Breast epithelium (tissue), 4 donors: ENCODE measurements at places on chromosomes 3 and 15. TPM values are rescaled to one million over a fixed set of nuclear protein-coding genes. Genes with fewer than 3 reads are reported as not detected.

RBM6 gene
- 92.2 TPM for total RNA-seq

PPP2R3A gene
- 20.6 TPM for total RNA-seq

MIX23 gene
- 15.0 TPM for total RNA-seq

IL17RD gene
- total RNA-seq: 31.0 TPM

GOLGA6C gene
- not detected for total RNA-seq

GABRR3 gene
- total RNA-seq: not detected

CLEC3B gene
- total RNA-seq: 55.7 TPM

ATP13A5 gene
- total RNA-seq: 4.5 TPM

GRCh38 chr15:29420188-29420587, 150.6 kb upstream of the NSMCE3 start:
- DNase-seq: no peak

DNA sequence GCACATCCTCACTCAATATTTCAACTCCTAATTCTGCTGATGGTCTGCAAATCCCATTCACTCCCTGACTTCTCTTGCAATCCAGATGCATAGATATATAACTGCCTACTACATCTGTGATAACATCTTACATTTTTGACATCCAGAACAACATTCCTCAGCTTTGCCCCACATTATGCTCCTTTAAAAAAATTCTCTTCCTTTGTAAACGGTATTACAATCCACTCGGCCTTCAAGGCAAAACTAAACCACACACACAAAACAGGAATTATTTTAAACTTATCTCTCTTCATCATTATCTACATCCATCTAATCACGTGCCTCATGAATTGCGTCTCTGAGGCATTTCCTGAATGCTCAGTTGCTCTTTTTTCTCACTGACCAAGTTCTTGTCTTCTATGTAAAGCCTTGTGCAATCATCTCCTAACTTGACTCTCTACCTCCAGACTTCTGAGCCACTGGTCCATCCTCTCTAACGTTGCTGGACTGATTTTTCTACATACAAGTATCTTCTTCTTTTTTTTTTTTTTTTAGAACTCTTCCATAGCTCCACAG, 117.0 kb downstream of the SATB1 start:
- DNase-seq: no peak

- DNase-seq: no peak
These were observed 448.5 kb downstream of the NAALADL2 start for GRCh38 chr3:175307642-175308041.

- DNase-seq: no peak
These were observed 203.9 kb downstream of the VGLL3 start for GRCh38 chr3:86787091-86787490.

- DNase-seq: no peak
These were observed 97.2 kb upstream of the CNTN4 start for GRCh38 chr3:2001306-2002108.

DNA sequence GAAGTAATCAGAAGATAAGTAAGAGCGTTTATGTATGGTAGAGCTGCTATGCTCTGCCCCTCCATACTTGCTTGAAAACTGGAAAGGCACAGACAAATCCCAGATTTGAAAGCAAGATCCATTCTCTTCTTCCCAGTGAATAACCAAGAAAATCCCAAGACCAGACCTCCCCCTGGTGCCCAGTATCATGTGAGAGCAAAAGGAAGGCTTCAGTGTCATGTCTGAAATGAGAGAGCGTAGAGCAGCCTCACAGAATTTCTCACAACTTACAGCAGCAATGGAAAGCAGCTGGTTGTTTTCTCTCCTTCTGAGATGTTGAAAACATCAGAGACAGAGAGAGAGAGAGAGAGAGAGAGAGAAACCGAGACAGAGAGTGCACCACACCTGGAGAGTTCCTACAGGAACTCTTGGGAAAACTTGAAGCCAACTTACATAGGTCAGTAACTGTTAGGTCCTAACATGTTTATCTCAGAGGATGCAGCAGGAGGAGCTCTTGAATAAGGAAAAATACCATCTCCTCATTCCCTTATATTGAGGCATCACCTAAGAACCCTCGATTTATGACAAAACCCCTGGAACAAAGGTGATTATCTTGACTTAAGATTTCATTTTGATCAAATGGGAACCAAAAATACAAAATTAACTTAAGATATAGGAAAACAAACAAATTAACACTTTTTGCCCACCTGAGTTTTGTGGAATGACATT, 273.3 kb downstream of the NSUN3 start:
- no peak for DNase-seq

DNA sequence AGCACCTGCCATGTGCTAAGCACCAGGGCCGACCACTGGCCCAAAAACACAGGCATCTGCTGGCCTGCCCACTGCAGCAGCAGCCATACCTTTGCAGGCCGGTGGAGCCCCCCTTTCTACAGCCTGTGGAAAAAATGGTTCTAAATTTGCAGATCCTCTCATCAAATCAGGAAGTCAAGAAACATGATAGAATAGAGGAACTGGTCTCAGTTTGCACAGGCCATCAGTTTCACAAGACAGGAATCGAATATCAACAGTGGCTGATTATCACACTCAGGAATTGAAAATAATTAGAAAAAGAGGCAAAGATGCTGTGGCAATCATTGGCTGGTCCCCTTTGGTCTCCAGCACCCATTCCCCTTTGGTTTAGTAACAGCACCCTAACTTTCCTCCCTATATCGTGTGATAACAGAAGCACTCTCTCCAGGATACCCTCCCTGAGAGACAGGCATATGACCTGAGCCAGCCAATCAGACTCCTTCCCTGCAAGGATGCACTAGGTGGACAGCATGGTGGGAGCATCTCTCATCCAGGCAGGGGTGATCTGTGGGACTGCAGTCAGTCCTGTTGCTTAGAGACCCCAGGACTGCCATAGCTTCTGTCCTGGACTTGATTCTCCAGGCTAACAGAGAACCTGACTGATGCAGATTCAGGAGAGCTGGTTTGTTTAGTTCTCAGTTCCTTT, 3.5 kb upstream of the PAK6 start:
- no peak for DNase-seq

DNA sequence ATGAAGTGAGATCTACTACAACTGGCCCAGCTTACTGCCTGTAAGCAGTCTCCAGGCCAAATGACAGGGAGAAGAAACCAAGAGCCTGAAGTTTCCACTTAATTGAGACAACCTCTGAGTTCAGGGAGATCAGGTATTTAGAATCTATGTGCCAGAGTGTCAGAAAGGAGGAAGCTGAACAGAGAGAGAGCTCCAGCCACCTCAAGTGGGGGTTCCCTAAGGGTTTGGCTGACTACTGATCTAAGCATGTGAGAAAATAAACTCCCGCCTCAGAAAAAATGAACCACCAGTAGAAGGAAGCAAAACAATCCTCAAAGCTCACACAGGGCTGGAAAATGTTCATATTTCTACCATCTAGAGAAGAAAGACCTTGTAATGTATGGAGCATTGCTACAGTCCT, 25.0 kb downstream of the ADAM10 start:
- no peak for DNase-seq

- no peak for DNase-seq
These were observed 344.6 kb upstream of the PROK2 start for GRCh38 chr3:72129501-72130094.

DNA sequence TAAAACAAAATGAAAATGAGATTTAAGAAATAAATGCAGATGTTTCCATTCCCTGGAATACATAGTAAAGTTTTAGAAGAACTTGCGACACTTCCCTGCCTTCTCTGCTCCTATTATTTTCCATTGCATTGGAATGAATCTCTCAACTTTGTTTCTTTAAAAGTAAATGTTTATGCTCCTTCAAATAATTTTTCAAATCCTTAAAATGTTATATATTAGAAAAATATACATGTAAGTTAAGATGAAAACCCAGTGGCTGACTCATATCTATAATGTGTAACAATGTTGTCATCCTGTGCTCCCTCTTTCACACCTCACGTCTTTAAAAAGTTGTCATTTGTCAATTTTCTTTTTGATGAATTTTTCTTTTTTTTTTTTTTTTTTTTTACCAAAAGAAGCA, 3.6 kb downstream of the RBMS3 start:
- no peak for DNase-seq

DNA sequence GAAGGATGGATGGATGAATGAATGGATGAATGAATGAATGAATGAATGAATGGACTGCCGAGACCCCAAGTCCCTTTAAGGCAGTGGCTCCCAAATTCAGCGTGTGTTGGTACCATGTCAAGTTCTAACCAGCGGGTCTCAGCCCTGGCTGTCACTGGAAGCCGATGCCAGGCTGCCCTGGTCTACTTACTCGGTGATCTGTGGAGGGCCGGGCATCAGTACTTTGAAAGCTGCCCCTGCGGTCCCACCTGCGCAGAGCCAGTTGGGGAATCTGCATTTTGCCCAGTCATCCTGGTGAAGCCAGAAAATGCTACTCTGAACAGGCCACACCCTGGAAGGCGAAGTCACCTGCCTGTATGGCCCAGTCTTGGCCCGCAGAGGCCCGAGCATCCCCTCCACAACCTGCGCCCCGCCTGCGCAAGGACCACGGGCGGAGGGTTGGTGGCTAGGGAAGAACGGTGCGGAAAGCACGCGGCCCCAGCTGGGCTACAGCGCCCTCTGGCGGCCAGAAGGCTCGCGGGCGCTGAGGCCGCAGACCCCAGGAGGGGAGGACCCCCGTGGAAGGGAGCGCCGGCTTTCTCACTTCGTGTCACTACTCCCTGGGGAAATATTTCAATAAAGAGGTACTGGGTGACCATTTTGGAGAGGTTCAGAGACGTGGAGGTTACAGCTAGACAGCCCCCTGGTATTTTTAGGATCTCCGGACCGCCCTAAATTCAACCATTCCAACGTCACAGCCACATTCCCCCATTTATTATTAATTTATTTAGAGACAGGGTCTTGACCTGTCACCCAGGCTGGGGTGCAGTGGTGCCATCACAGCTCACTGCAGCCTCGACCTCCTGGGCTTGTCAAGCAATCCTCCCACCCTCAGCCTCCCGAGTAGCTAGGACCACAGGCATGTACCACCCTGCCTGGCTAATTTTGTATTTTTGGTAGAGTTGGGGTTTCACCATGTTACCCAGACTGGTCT, 34.9 kb downstream of the PRKCD start:
- DNase-seq: no peak

- DNase-seq: no peak
These were observed 460.7 kb downstream of the ROBO1 start for GRCh38 chr3:79306934-79307570.

DNA sequence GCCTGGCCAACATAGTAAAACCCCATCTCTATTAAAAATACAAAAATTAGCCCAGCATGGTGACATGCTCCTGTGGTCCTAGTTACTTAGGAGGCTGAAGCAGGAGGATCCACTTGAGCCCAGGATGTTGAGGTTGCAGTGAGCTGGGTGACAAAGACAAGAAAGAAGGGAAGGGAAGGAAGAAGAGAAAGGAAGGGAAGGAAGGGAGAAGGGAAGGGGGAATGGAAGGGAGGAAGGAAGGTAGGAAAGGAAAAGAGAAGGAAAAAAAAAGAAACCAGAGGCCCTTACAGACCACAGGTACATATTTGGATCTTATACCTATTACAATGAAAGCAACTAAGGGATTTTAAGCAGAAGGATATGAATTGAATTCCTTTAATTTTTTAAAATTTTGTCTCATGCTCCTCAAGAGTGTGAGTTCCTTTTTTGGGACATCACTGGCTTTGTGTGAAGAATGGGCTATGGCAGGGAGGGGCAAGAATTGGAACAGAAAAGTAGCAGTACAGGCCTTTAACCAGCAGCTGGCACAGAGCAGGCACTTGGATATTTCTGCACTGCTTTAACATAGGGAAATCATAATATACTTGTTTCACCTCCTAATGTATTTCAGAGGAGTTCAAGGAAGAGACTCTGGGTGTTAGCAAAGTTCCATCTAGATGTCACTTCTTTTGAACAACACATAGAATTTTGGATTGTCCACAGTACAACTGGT, 7.9 kb downstream of the RAB27A start:
- DNase-seq: no peak

GRCh38 chr15:63598473-63599400, 1.6 kb downstream of the FBXL22 start:
- DNase-seq: no peak

DNA sequence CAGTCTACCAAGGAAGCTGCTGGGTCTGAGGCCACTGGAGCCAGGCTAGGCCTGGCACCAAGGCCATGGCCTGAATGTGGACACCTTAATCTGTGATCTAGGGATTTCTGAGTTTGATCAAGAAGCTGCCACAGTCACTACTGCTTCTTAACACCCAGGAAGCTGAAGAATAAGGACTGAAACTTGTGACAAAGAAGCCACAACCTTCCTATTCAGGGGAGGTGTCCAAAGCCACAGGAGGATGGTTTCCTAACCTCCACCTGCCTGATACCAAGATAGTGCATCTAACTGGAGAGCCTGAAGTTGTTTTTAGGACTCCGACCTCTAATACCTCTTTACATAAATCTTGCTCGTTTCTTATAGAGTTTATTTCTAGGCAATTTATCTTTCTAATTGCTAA, 5.5 kb upstream of the ANO10 start:
- no peak for DNase-seq

- no peak for DNase-seq
These were observed 51.9 kb downstream of the RPLP1 start for GRCh38 chr15:69504352-69505040.

DNA sequence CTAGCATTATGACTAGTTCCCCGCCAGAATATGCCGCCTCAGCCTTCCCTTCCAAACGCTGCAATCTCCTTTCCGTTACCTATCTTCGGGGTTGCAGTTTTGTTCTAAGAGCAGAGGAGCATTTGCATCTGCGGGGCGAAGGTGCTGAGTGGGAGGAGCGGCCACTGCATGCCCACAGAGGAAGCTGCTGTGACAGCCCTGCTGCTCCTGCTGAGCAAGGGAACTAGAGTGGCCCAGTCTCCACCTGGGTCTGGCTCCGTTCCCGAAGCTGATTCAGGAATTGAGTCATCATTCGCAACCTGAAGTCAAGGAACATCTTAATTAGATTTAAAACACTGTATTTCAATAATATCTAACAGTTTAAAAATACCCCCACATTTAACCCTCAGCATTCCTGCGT, 98.2 kb upstream of the TJP1 start:
- no peak for DNase-seq

DNA sequence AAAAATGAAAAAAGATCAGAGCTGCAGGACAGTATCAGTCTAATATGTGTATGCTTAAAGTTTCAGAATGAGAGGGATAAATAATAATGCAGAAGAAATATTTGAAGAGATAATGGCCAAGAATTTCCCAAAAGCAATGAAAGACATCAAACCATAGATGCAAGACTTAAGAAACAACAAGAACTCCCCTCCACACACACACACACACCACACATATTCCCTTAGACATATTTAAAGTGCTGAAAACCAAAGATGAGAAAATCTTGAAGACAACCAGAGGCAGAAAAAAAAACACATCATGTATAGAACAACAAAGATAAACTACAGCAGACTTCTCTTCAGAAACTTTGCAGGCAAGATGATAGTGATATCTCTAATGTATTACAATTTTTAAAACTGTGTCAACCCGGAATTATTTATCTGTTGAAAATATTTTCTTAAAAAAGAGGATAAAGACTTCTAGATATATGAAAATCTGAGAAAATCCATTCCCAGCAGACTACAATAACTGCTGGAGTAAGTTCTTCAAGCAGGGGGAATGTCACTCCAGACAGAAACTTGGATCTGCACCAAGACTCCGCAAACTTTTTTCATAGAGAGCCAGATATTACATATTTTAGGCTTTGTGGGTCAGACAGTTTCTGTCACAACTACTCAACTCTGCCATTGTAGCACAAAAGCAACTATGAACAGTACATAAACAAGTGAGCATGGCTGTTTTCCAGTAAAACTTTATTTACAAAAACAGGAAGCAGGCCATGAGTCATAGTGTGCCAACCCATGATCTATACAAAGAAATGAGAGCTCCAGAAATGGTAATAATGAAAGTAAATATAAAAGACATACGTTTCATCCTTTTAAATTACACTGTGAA, 223.4 kb upstream of the CGNL1 start:
- no peak for DNase-seq
